K562 (cell line): ENCODE measurements at places on chromosomes 13 and 19.

GRCh38 chr13:113002206-113002912 is 33.3 kb downstream of the MCF2L start:
- peak; percentile 26 for DNase-seq

DNA sequence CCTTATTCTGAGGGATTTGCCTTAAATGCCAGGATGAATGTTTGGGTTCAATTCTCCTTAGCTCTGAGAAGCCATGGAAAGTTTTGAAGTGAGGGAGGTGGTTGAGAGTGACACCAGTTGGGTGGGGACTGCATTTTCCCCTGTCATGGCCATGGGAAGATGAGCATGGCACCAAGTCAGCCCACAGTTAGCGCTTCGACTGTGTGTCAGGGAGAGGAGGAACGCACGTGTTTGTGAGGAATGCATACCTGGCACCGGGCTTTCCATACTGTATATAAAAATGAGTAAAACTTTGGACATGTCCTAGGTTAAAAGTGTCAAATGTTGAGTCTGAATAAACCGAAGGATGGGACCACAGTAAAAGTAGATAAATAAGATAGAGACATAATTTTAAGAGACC is 187.5 kb upstream of the KL start:
- no peak for DNase-seq

GRCh38 chr19:42397263-42398166 is 7.4 kb upstream of the CNFN start:
- DNase-seq, result no peak

DNA sequence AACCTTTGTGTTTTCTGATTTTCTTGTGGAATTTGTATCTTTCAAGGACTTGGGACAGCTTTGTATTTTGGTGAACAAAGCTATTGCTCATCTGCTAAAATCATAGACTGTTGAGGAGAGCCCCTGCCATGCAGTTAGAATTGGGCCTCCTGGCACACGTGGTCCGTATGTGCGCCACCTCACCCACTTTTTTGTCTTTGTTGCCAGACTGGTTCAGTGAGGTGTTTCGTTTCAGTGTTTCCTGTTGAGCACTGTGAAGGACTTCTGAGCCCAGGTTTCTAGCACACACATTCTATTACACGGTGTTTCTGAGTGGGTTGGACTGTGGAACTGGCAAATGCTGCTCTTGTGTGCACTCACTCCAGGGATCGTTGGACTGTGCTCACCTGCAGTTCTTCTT is 37.6 kb upstream of the RNF113B start:
- DNase-seq, result no peak

DNA sequence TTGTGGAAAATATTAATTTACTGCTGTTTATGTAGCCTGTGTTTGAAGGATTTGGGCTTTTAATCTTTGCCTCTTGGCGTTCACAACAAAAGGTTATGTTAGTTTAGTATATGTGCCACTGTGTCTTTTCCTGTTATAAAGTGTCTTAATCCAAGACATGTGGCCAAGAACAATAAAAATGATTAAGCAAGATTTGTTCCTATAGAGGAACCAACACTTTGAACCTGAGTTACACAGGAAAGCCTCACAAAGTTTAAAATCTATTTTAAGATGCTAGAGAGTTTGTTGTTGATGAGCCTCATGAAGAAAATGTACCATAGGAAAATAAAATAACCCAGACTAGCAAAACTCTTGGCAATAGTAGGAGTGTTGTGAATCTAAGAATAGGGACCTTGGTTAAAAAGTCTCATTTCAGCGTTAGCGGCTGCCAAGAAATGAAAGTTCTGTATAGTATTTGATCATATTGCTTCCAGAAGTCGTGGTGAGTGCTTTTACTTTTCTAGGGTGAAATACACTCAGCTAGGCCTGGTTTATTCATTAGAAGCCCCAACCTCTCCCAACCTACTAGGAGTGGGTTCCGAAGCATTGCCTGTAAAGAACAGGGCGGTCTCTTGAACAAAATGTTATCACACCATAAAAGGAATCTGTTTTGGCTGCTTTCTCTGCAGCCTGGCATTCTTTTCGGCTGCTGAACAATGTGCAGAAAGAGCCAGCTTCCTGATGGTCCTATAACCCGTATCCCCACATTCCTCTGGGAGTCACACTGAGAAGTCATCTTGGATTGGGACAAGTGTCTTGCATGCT is 102.6 kb downstream of the LRCH1 start:
- no peak for DNase-seq

GRCh38 chr19:46704379-46705076 is 12.4 kb downstream of the PRKD2 start:
- DNase-seq, result peak; percentile 84

DNA sequence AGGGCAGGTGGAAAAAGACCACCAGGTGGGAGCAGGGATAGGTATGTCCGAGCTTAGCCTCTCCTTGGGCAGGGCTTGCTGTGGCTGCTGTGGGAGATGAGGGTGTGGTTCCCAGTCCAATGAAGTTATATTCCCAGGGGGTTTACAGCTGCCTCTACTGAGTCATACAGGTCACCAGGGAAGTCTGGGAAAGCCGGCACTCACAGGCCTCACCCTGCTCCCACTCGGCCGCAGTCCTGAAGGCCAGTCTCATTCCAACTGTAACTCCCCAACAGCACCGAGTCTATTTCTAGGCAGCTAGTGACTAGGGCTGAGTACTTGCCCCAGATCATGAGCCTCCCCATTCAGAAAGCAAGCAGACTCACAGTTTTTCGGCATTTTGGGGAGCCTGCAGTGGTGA is 77.1 kb downstream of the FNDC3A start:
- no peak for DNase-seq

DNA sequence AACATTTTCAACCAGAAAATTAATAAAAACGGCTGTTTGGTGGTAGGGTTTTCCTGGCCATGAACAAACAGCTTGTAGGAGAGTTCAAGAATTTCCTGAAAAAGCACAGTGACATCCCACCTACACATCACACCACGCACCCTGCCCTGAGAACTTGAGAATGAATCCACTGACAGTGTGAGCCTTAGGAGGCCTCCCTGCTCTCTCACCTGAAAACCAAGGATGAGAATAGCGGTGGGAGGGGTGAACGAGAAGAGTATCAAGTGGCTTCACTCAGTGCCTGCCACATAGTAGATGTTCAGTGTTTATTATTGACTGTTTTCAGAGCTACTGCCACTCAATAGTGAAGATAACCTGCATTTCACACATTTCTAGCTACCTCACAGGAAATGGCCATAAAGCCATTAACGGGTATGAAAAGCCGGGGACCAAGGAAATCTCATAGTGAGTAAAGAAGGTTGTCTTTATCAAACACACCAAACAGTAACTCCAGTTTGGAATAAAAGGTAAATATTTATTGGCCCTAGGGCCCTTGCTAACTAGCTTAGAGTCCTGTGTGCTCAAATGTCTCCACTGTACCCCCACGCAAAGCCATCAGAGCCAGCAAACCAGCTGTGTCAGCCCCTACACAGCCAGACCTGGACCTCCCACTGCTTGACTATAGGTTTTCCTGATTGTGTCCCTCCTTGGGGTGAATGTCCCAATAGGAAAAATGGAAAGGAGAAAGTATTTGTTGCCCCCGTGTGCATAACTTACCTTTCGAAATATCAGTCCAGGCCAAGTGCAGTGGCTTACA is 40.6 kb downstream of the TPT1 start:
- no peak for DNase-seq

DNA sequence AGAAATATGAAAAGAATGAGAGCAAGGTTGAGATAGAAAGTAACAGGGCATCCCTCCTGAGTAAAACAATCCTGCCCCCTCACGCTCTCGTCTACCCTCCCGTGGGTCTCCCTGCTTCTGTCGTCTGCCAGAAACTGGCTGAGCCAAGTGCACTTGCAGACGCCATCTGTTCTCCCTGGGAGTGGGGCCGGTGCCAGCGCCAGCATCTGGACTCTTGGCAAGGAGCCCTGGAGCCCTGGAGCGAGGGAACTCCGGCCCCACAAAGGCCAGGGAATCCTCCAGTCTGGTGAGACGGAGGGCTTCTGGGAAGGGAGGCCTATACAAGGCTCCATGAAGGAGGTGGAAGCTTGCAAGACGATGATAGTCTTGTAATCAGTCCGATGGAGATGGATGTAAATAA is 2.3 kb upstream of the TMEM91 start:
- no peak for DNase-seq

DNA sequence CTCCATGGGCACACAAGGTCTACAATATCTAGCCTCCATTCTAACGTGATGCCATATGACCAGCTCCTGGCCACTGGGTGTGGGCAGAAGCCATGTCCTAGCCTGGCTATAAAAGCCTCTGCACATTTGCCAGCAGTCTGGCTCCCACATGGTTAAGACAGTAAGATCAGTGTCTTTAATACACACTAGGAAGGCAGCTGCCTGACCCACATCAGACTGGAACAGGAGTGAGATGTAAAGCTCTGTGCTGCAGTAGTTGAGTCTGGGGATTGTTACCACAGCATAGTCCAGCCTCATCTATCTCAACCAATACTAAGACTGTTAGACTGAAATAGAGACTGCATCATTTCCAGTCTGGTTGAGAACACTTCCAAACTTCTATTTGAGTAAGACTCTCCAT is 533.1 kb downstream of the IRS2 start:
- DNase-seq, result no peak

DNA sequence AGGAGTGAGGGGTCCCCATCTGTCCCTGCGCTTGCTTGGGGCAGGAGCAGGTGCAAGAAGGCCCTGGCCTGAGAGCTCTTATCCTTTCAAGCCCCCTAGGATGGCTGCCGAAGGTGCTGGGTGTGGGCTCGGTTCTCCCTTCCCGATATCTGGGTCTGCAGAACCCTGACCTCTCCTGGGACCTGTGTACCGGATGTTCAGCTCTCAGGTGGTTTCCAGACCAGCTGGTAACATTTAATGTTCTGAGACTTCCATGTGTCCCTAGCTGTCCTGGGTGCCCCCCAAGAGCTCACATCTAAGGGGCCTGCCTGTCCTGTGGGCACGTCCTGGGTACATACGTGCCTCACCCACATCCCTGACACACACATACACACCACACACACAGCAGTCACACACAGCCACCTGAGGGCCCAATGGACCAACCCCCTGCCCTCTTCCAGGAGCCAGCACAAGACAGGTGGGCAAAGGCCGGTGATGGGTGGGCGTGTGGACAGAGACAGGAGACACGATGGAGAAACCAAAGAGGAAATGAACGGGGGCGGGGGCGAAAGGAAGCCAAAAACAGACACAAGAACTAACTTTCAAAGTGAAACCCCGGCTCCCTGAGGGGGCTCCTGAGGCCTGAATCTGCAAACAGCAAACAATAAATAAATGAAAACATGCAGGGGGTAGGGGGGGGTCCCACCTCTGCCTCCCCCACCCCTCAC is 124.3 kb downstream of the PTPRS start:
- DNase-seq, result no peak

GRCh38 chr19:48308631-48309586 is 16.4 kb upstream of the EMP3 start:
- peak; percentile 35 for DNase-seq

DNA sequence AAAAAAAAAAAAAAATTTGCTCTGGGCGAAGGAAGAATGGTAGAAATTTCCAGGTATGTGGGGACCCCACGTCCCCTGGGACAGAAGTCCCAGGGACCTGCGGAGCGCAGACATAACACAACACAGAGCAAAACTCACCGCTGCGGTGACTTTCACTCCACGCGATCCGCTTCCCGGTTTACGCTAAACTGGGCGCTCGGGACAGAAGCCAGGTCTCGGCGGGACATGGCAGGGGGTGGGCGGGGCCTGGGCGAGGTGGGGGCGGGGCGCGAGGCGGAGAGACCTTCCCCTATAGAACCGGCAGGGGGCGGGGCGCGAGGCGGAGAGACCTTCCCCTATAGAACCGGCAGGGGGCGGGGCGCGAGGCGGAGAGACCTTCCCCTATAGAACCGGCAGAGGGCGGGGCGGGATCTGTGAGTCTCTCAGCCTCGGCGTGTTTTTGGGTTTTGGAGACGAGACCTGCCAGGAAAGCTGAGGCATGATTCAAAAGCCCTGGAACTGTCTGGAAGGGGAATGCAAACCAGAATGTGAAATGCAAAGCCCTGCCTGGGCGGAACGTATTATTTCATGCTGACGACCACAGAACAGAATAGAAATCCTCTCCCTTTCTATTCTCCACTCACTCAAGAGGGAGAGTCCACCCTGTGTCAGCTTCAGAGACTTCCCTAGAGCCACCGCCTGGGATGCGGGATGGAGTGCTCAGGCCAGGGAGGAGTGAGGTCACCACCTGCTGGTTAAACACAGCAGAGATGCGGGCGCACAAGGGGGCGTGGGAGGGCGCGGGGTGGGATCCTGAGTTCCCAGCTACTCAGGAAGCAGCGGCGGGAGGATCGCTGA is 20.2 kb upstream of the ERVV-1 start:
- peak; percentile 88 for DNase-seq

GRCh38 chr13:97901716-97902115 is 51.8 kb upstream of the IPO5 start:
- DNase-seq, result no peak

- no peak for DNase-seq
Observed at GRCh38 chr13:37412241-37412921, 186.2 kb downstream of the POSTN start.

DNA sequence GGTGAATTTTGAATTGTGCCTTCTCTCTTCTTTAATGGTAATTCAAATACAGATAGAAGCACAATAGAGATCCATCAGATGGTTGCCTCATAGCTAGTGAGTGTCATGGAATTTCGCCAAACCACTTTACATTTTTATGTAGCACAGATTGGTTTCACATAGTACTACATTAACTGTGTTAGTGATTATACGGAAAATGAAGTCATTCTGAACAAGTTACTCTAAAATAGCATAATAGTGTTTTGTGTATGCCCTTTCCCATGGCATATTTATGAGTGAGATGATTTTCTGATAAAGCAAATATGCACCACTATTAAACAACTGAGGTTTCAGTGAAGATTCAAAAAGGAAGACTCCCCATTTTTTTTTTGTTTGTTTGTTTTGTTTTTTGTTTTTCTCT is 1623.5 kb downstream of the PCDH9 start:
- DNase-seq, result no peak

DNA sequence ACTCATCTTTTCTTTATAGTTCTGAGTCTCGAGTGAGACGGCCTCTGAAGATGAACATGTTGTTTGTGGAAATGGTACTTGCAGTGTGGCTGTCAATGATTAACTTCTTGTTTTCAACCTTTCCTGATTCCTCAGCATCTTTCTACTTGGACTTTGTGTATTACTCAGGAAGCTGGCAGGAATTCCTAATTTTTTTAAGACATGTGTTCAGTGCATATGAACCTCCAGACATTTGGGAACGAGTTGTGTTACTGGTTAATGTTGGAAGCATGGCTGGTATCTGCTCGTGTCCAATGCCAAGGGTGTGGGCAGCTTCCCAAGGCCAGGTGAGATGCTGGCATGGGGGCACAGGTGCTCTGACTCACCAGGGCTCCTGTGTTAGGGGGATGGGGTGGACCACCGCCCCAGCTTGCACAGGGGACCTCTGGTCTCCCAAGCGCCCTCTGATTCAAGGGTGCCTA is 61.1 kb upstream of the MCF2L start:
- no peak for DNase-seq

GRCh38 chr13:66222926-66223325 is 1007.2 kb downstream of the PCDH9 start:
- no peak for DNase-seq

GRCh38 chr13:98142380-98143156 is at the start of gene FARP1:
Gene FARP1, plus strand, starts transcription at chr13:98143094. Its CDS starts 70,149 bp downstream, at chr13:98213243.
- DNase-seq, result peak; percentile 25

GRCh38 chr13:77099415-77099814 is 72.5 kb upstream of the FBXL3 start:
- no peak for DNase-seq

- DNase-seq, result no peak
Observed at GRCh38 chr13:24716446-24716845, 36.2 kb downstream of the ATP12A start.
